Keratinocyte (primary cell): ENCODE measurements at places on chromosomes 5 and 9. TPM values are rescaled to one million over a fixed set of nuclear protein-coding genes. Genes with fewer than 3 reads are reported as not detected.

DNA sequence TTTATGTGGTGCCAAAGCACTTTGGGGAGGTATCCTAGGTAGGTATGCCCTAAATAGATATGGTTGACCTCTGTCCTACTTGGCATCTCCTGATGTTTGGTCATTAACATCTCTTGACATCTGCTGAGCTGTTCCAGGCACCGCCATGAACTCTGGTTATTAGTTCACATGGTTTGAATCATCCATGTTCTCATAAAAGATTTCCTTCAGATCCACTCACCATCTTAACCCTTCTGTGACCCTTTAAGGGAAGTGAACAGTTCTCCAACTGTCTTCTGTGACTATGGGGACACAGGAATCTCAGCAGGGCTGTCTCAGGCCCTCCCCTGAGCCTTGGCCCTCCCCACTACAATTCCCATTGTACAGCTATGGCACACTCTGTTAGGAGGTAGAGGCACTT lies 167.7 kb downstream of the CDH6 start:
- no peak overlapping the region for H3K27ac ChIP-seq
- H3K27me3 ChIP-seq: no peaks in the 10 kb centered on the region
- H3K4me3 ChIP-seq: no peak overlapping the region
- no peaks in the 10 kb centered on the region for H3K36me3 ChIP-seq
- no peaks in the 10 kb centered on the region for H3K4me1 ChIP-seq

LYSMD3 gene
- polyA plus RNA-seq: 10.1 to 18.9 TPM (median 10.4 TPM) in 3 replicates

GRHPR gene
- 116 to 173 TPM (median 130 TPM) in 3 replicates for polyA plus RNA-seq

DNA sequence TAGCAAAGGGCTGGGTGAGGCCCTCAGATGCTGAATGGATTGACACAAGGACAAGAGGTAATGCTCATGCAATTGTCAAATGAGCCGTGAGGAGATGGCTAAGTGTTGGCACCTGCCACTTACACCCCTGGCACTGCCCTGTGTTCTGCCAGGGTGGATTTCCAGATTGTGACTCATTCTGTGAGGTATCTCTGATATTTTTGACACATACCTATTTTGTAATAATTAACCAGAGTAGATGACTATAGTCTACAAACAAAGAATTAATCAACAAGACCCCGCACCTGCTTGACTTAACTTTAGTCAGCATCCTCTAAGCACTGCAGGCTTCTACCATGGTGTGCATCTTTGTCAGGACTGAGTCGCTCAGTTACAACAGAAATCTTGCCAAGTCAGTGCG lies 200.8 kb downstream of the DIRAS2 start:
- H3K36me3 ChIP-seq: no peaks in the 10 kb centered on the region
- no peak overlapping the region for H3K27ac ChIP-seq
- no peak for DNase-seq
- H3K4me1 ChIP-seq: no peaks in the 10 kb centered on the region
- no peaks in the 10 kb centered on the region for H3K27me3 ChIP-seq
- H3K4me3 ChIP-seq: no peak overlapping the region

- H3K27me3 ChIP-seq: no peaks in the 10 kb centered on the region
- no peaks in the 10 kb centered on the region for H3K4me1 ChIP-seq
- H3K4me3 ChIP-seq: no peak overlapping the region
- no peak overlapping the region for H3K27ac ChIP-seq
- no peak for DNase-seq
- peaks cover 5% of the 10 kb centered on the region for H3K36me3 ChIP-seq
These were observed 129.7 kb downstream of the RAPGEF6 start for GRCh38 chr5:131505237-131505908.

DNA sequence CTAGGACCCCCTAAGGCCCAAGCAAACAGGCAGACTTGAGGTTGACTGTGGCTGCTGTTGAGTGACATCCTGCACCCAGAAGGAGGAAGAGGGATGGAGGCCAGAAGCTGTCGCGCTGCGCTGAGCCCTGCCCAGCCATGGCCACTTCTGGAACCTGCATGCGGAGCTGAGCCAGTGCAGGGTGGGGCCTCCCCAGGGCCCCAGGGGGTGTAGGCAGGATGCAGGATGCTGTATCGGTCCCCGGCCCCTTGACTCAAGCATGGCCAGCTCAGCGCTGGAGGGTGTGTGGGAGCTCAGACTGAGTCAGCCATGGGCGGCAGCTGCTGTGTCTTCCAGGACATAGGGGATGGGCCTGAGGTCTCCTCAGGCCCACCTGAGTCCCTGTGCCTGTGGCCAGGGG lies 26.9 kb downstream of the GLT6D1 start:
- no peak for DNase-seq
- no peaks in the 10 kb centered on the region for H3K27me3 ChIP-seq
- H3K27ac ChIP-seq: no peak overlapping the region
- no peaks in the 10 kb centered on the region for H3K36me3 ChIP-seq

DNA sequence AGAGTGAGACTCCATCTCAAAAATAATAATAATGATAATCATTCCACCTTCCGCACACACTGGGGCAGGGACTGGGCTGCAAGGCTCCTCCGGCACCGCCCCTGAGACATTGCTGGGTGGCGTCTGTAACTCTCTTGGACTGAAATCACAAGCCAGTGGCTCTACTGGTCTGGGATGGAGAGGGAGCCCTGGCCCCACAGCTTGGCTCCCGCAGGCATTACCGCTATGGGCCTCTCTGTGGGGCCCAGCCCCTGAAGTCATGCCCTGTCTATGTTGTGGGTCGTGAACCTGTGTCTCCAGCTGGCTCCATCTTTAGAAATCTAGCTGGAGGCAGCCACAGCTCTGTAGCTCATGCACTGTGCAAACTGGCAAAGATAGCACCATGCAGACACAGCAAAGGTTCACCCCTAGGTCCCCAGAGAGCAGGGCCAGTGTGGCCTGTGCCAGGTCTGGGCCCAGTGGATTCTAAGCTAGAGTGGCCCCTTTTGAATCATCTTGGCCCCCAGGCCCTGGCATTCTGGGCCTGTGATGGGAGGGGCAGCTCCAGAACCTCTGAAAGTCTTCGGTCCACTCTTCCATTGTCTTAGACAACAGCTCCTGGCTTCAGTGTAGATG lies 36.1 kb upstream of the COL5A1 start:
- H3K27me3 ChIP-seq: peaks cover 7% of the 10 kb centered on the region
- H3K27ac ChIP-seq: no peak overlapping the region
- H3K4me1 ChIP-seq: no peaks in the 10 kb centered on the region
- no peaks in the 10 kb centered on the region for H3K36me3 ChIP-seq
- H3K4me3 ChIP-seq: no peak overlapping the region

STC2 gene
- polyA plus RNA-seq: 1.9 to 4.3 TPM (median 4.1 TPM) in 3 replicates

- no peaks in the 10 kb centered on the region for H3K27me3 ChIP-seq
- H3K4me1 ChIP-seq: peaks cover 8% of the 10 kb centered on the region
- no peak for DNase-seq
- no peak overlapping the region for H3K4me3 ChIP-seq
- no peak overlapping the region for H3K27ac ChIP-seq
These were observed 61.0 kb downstream of the ANGPTL2 start for GRCh38 chr9:127061411-127061810.

DNA sequence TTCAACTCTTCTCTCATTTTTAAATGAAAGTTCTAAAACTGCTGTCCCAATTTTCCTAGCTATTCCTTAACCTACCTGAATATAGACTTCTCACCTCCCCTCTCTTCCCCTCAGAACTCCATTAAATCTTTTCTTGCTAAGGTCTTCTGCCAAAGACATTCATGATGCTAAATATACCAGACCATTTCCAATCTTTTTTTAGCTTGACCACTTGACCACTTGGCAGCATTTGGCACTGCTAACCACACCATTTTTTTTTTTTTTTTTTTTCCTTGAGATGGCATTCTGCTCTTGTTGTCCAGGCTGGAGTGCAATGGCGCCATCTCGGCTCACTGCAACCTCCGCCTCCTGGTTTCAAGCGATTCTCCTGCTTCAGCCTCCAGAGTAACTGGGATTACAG lies 3.6 kb upstream of the ZNF131 start:
- H3K27me3 ChIP-seq: no peaks in the 10 kb centered on the region
- H3K36me3 ChIP-seq: no peaks in the 10 kb centered on the region
- no peak overlapping the region for H3K27ac ChIP-seq
- no peak overlapping the region for H3K4me3 ChIP-seq
- DNase-seq: no peak

GRCh38 chr5:141319202-141319601 lies 1.4 kb downstream of the TAF7 start:
- H3K27me3 ChIP-seq: no peaks in the 10 kb centered on the region
- H3K4me1 ChIP-seq: peaks cover 8% of the 10 kb centered on the region
- H3K27ac ChIP-seq: no peak overlapping the region
- H3K36me3 ChIP-seq: peaks cover 1% of the 10 kb centered on the region
- no peak overlapping the region for H3K4me3 ChIP-seq

- H3K36me3 ChIP-seq: no peaks in the 10 kb centered on the region
- peaks cover 21% of the 10 kb centered on the region for H3K27me3 ChIP-seq
- H3K4me1 ChIP-seq: no peaks in the 10 kb centered on the region
- H3K4me3 ChIP-seq: no peak overlapping the region
- H3K27ac ChIP-seq: no peak overlapping the region
These were observed 167.0 kb downstream of the FGF18 start for GRCh38 chr5:171586436-171586835.

- H3K4me3 ChIP-seq: no peak overlapping the region
- no peak for DNase-seq
- H3K4me1 ChIP-seq: peaks cover 14% of the 10 kb centered on the region
- H3K27me3 ChIP-seq: no peaks in the 10 kb centered on the region
- H3K36me3 ChIP-seq: no peaks in the 10 kb centered on the region
These were observed 49.4 kb upstream of the LRRC19 start for GRCh38 chr9:27054841-27055240.

ESM1 gene
- polyA plus RNA-seq: 0.07 TPM in 1 of 3 replicates, not detected in the others

PCDHGA6 gene
- polyA plus RNA-seq: 0.16 to 0.36 TPM (median 0.28 TPM) in 3 replicates

DNA sequence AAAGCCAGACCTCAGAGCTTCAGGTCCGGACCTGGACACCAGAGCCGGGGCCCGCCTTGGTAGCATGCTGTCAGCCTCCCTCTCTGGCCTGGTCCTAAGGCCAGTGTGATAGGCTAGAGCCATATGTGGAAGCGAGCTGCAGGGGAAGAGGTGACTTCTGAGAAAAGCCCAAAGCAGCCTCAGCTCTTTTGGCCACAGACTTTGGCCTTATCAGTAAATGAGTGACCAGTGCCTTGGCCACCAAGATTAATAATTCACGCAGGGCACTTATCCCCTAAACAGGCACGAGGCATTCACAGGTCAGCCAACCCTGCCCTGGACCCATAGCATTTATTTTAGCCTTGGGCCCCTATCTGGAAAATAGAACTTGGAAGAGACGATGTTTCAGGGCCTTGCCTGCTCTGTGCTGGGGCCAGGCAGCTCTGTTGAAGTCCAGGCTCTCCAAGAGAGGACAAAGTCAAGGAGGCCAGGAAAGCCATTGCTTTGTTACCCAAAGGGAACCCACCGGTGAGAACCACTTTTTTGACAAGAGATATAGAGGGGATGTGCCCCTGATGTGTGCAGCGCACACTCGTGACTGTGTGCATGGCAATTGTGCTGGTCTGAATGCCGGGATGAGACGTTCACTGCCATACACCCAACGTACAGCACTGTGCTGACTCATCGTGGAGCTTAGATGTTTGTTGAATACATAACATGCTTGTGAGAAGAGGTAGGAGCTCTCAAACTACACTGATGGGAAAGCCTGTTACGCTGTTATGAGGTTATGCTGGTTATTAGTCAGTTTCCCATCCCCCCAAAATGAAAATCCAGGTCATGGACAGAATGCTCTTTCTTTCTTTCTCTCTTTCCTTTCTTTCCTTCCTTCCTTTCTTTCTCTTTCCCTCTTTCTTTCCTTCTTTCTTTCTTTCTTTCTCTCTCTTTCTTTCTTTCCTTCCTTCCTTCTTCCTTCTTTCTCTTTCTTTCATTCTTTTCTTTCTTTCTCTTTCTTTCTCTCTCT lies 5.0 kb upstream of the SLC34A1 start:
- H3K4me1 ChIP-seq: peaks cover 13% of the 10 kb centered on the region
- H3K4me3 ChIP-seq: no peak overlapping the region
- H3K27me3 ChIP-seq: peaks cover 5% of the 10 kb centered on the region
- peak overlapping the region; percentile 20 for H3K27ac ChIP-seq
- no peak for DNase-seq

LCN15 gene
- polyA plus RNA-seq: not detected in 3 replicates

DNA sequence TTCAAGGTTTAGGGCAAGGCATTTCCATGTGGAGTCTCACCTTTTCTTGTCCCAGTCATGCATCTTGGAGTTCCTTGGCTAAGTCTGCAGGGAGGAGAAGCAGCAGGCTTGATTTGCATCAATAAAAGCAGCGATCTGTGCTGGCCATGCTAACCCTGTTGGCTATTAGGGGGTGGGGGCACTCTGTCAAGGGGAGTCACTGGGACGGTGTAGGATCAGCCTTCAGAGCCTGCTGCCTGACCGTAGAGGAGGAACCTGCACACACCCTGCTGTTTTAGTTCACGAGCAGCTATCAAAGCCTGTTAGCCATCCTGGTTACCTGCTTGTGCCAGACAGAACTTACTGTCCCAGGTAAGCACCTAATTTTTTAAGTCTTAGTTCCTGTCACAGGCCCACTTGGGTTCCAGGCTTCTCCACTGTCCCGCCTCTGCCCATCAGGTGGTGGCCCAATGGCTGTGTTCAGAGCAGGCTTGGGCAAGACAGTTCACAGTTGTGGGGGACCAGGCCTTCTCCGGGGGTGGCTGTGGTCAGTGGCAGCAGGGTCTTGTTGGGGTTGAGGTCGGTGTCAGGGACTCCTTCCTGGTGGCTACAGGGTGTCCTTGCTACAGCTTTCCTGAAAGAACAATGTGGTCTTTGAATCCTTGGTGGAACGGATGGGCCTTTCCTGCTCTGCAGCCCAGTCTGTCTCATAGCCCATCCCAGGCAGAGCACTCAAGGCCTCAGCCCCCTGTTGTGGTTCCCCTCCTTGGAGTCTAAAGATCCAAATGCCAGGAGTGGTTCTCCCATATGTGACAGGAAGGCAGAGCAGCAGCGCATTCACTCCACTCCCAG lies 43.7 kb downstream of the SECISBP2 start:
- no peak overlapping the region for H3K27ac ChIP-seq
- H3K36me3 ChIP-seq: peaks cover 27% of the 10 kb centered on the region
- no peaks in the 10 kb centered on the region for H3K27me3 ChIP-seq
- no peak overlapping the region for H3K4me3 ChIP-seq

HSPB3 gene
- polyA plus RNA-seq: 0.08 to 10.0 TPM (median 1.8 TPM) in 3 replicates

DNA sequence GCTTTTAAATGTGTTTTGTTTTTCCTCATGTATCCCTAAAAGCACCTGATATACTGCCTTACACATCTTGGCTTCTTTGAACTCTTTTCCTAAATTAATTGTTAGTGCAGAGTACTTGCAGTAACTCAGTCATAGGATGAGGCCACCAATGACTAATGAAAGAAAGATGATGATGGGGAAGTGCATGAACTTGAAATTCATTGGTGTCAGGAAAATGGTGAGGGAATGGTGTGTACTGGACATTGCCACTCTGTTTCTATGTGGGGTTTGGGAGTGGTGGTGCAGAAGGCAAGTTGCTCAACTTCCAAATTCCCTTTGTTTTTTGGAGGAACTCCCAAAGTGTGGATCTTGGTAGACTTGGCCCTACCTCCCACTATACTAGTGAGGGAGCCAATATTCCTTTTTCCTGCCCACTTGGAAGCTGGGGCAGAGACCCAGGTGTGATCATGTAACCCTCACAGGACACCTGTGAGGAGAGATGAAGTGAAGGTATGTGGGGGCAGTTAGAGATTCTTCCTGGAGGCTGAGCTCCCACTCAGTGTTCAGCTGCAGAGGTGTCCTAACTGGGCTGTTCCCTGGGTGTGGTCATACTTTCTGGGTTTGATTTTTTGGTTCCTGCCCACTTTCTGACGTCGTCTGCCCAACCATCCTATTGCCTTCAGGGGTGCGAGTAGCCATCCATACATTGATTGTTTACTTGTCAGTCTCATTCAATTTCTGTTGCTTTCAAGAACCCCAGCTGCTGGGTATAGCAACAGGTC lies 298.5 kb downstream of the MAST4 start:
- no peaks in the 10 kb centered on the region for H3K36me3 ChIP-seq
- DNase-seq: no peak
- H3K4me3 ChIP-seq: no peak overlapping the region
- peak overlapping the region; percentile 96 for H3K27ac ChIP-seq
- peaks cover 77% of the 10 kb centered on the region for H3K4me1 ChIP-seq
- H3K27me3 ChIP-seq: no peaks in the 10 kb centered on the region

- H3K4me3 ChIP-seq: peak overlapping the region; percentile 67
- no peaks in the 10 kb centered on the region for H3K27me3 ChIP-seq
- H3K36me3 ChIP-seq: no peaks in the 10 kb centered on the region
- DNase-seq: no peak
These were observed 1.3 kb downstream of the MAN2A1 start for GRCh38 chr5:109690975-109691574.

EFNA5 gene
- polyA plus RNA-seq: 2.8 to 5.9 TPM (median 4.8 TPM) in 3 replicates
